ENCODE measurements at places on chromosomes 3 and 15.

DNA sequence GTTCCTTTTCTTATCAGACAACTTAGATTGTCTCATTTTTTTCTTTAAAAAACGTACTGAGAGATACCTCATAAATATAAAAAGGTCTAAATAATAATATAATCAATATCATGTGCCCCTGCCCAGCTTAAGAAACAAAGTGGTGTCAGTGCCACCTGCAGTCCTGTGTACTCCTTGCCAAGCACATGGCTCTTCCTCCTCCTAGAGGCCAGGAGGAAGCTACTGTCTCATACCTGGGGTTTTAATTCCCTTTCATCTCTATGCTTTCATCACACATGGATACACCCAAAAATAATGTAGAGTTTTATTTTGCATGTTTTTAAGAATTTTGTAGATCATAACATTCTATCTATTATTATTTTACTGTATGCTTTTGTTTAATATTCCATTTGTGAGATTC, 98.6 kb upstream of the C15orf61 start:
- no peak for DNase-seq

GRCh38 chr3:185928496-185928895, 9.3 kb downstream of the TRA2B start:
- no peak for DNase-seq

GRCh38 chr3:189748046-189748445, 116.9 kb downstream of the TP63 start:
- no peak for DNase-seq

GRCh38 chr3:11195721-11196332, 41.5 kb downstream of the HRH1 start:
- no peak for DNase-seq

DNA sequence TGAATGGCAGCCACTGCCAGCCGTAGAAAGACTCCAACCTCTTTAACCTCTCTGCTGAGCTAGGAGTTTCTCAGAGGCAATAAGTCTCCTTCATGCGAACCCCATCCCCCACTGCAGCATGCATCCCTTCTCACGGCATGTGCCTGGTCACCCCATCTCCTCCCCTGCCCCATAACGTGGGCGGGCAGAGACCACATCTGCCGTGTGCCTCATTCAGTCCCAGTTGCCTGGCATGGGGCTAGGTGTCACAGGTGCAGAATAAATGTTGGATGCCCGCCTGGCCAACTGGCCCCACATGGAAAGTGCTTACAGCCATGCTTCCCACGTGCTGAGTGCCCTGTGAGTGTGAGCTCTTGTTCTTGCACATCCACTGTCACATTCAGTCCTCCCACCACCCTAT, 43.5 kb upstream of the NTRK3 start:
- no peak for DNase-seq

DNA sequence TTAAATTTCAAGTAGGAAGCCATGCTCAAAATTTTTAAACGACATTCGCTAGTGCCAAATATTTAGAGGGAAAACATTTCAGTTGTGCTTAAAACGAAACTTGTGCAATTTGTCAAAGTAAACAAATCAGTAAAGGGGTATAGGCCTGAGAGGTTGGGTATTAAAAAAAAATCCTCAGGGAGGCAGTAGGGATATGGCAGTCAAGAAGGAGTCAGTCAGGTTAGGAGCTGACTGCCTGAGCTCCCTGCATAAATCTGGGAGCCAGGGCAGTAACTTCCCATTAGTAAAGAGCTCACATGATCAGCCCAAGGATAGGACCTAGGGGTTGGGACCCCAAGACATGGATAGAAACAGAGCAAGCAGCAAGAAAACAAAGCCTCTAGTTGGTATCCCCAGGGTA, 120.7 kb upstream of the STAC start:
- no peak for DNase-seq

DNA sequence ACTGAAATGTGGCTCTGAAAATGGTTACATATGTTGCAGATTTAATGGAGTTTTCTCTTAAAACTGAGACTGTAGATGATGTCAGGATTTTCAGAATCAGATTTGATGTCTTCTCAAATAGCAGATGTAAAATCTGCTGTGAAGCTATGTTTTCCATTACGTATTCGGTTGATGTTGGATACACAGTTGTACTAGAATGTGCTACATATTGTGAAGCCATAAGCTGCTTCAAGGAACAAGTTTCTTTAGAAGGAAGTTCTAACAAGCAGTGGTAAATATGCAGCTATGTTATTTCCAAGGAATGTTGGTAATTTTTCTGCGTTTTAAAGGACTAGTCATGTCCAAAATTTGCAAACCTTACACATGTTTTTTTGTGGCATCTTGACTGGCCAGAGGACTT, 197.7 kb downstream of the RBMS3 start:
- no peak for DNase-seq

DNA sequence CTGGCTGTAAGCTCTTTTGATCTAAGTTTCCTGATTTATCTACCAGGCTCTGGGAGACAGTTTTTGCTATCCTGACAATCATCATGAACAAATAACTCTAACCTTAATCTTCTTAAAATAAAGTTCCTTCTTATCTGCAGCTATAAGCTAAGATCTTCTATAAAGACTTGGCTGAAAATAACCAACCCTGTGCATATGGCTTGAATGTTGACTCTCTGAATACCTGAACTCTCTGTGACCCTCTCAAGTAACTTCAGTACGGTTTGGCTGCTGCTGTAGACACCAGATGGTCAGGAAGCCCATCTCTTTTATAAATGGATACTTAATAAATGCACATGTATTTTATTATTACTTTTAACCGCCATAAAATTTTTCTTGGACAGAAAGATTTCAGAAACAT, 412.4 kb upstream of the CBLB start:
- no peak for DNase-seq

DNA sequence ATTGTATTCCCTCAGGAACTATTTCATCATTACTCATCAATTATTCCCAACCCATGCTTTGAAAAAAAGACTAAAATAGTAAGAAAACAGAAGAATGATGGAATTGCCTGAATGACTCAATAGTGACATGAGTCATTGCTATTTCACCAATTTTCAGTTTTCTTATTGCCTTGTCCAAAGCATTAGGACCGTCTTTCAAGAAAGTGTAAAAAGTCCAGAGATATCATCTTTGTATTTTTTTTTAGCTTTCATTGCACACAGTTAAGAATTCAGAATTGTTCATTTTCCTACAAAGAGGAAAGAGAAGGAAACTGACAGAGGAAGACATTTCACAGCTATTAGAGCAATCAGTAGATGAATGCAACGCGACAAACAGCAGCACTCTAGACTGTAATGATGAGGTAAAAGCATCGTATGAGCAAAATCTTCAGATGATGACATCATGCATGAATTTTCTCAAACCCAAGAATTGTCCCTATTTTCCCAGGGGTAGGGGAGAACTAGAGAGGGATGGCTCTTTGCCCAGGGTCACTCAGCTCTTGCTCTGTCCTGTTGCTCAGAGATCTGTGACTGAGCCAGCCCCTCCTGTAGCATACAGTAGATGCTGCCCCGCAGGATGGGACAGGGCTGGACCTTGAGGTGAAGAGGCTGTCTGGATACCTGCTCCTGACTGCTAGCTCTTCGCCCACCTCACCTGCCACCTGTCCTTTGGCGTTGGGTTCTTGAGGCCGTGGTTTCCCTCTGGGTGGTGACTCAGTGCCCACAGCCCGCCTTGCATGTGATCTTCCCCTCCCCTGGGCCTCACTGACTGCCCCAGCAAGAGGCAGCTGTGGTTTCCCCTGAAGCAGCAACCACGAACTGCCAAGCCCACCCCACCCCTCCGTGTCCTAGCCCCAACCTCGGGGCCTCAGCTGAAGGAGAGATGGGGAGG, 84.8 kb downstream of the PPCDC start:
- DNase-seq = peak; percentile 49

DNA sequence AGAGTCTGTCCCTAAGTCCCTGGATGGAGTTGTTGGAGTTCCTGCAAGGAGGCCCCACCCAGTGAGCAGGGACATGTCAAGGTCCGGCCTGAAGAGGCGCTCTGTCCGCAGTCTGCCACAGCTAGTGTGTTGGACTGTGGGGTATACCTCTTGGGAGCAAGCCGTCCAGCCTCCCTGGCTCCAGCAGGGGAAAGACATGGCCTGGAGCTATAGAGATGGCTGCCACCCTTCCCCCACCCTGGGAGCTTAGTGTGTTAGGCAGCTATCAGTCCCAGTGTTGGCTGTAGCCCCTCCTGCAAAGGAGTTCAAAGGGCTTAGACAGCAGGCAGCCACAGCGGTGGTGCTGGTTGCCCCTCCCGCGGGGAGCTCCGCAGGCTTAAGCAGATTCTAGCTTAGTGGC, 20.3 kb downstream of the IMPG2 start:
- DNase-seq = no peak
